ENCODE measurements at places on chromosomes 7 and 10.

DNA sequence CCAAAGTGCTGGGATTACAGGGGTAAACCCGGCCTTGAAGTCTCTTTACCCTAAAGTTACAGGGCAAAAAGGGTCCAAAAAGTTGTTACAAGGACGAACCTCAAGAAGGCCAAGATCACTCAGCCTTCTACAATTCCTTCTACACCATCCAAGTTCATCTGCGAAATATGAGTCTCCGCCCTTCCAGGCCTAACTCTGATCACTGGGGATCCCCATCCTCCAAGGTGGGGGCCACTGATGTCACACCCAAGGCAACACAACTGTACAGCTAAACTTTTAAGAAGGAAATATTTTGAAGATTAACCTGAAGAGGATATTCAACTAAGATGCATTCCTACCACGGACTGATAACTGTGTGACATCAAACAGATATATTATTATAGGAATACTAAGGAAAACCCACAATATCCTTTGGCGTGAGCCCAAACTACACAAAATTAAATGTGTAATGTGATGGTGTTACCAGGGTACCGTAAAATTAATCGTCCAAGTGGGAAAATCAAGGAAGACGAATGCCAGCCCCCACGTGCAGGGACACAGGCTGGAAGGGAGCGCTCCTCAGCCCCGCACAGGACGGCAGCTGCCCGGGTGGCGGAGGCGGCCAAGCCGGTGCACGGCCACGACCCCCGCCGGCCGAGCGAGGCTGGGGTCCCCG, 1.0 kb downstream of the PAXIP1 start:
- DNase-seq: no peak

DNA sequence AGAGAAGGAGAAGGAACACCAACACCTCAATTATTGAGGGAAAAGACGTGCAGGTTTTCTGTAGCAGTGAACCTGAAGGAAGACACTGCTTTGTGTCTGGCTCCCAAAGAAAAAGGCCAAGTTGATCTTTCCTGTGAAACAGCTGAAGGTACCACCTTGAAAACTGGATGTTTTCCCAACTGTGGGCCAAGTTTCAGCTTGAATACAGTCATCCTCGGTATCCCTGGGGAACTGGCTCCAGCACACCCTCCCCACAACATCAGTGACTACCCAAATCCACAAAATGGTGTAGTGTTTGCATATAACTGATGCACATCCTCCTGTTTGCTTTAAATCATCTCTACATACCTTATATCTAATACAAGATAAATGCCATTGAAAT, 297.0 kb upstream of the PITRM1 start:
- DNase-seq: no peak

GRCh38 chr10:14454629-14455028, 123.9 kb upstream of the FRMD4A start:
- DNase-seq: no peak

DNA sequence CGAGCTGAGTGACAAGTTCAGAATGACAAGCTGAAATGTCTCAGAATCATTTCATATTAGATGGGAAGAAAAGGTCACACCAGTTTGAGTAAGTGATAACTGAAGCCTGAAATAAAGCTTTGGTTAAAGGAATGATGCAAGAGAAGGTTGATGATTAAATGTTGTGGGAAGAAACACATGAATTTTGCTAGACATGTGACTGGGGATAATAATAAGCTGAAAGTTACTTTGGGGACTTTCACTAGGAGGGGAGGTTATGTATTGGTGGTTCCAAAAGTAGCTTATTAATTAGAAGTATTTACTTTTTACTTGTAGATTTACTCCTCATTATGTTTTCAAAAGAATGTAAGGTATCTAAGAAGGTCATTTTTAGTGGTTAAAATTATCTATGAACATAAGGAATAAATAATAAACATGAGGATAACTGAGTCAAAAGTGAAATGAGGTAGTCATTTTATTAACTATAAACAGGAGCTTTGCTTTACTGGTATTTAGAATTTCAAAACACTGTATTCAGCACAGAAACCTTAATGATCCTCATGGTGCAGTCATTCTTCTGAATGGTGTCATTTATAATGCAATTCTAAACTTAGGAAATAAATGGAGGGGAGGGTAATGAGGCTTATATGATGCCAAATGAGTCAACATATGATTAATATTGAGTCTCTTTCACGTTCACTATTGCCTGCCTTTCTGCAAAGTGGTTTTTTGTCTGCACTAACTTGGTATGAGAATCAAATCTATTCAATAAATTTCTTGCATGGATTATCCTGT, 63.7 kb downstream of the PRKG1 start:
- no peak for DNase-seq

DNA sequence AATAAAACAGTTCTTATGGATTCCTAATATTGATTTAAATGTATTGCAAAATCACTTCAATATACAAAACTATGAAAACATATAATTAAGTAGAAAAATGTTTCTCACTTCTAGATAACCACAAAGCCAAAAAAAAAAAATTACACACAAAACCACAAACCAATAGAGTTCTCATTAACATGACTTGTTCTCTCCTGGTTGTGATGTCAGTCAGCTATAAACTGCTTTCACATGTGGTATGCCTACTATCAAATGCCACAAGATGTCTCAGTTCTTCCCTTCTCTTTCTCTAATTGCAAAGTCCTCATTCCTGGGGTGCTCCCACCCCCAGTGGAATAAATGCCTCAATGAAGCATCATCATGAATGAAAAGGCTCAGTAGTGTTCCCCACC, 16.6 kb downstream of the GNAI1 start:
- no peak for DNase-seq

DNA sequence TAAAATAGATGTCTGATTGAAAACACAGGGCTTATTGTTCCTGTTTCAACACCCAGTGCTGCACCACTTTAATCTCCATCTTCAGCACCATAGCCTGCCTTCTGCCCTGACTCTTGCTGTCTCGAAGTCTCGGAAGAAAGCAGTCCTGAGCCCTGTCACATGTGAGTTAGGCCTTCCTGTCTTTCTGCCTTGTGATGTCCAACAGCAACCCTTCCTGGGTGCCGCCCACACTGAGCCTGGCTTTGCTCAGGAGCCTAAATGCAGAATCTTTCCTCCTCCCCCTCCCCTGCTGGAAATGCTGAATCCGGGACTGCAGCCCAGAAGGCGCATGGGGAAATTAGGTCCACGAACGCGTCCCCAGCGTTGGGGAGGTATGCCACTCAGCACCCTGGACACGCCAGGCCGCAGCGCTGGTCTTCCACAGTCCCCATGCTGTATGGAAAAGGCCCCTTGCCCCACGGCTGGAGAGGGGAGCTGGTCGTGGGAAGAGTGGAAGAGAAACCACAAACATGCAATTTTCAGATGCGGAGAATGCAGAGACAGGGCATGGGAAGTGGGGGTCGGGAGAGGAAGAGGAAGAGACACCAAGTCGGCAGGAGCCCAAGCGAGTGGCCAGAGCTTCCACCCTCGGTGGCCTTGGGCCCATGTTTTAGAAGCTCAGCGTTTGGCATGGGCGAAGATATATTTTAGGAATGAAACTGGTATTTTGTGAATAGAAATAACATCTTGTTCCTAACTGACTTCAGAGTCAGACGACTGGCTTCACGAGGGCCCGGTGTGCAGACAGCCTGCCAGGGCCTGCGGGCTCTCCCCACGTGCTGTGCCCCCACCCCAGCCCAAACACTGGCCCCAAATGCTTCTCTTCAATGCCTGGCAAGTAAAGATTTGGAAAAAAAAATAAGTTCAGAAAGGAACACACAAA, 656.1 kb upstream of the FOXK1 start:
- no peak for DNase-seq

DNA sequence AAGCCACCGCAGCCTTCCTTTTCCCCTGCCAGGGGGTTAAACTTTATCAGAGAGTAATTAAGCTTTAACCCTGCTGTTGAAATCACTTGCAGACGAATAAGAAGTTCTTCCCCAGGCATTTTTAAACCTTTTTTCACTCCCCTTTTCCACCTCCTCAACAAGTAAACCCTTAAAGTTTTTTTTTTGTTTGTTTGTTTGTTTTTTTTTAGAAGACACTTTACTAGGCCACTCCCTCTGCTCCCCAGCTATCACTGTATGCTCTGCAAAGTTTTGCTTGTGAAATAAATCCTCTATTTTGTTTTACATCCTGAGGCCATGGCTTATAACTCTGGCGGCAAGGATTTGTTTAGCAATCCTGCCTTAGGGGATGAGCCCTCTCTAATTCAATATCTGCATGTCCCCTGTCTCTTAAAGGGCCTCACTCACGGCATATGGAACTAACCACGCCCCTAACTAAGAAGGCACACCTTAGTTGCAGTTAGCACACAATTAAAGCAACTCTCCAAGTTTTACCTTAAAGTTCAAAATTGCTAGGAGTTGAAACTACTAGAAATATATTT, 1354.7 kb upstream of the LRRTM3 start:
- DNase-seq: no peak

DNA sequence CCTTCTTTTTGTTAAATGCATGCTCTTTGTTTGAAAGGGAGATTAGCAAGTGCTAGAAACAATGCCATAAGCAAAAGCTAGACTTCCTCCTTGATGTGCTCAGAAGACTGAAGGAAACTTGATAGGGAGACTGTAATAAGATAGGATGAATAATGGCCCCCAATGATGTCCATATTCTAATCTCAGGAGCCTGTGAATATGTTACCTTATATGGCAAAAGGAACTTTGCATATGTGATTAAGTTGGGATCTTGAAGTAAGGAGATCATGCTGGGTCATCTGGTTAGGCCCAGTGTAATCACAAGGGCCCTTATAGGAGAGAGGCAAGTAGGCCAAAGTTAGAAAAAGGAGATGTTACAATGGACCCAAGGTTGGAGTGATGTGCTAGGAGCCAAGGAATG, 13.6 kb upstream of the LIPM start:
- DNase-seq: no peak

GRCh38 chr7:155461631-155462030, 3.7 kb downstream of the EN2 start:
- no peak for DNase-seq

DNA sequence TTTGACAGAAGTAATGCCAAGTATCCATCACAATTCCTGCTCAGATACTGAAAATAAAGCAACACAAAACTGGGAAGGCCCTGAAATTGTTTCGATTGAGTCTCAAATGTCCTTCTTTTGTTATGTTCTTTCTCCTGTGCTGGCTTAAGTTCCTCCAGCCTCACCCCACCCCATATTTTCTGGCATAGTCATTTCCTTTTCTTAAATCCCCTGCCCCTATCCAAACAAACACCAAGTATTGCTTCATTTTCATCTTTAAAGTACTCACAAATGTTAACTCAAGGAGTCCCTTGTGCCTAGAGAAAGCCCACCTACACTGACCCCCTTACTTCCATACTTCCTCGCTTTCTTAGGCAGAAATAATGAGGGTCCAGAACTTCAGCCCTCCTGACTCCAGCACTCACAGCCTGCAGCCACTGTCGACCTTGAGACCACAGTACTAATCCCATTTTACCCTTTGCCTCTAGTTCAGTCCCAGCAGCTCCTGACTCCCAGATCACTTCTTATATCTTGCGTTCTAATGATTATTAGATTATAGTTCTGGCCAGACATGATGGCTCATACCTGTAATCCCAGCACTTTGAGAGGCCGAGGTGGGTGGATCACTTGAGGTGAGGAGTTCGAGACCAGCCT, 73.2 kb upstream of the ST8SIA6 start:
- DNase-seq: no peak

GRCh38 chr10:69730251-69731156, 71.2 kb upstream of the COL13A1 start:
- DNase-seq: no peak

- DNase-seq: no peak
These were observed 38.8 kb upstream of the SEPTIN7 start for GRCh38 chr7:35761871-35762677.

GRCh38 chr7:36978461-36978860, 254.2 kb upstream of the AOAH start:
- no peak for DNase-seq

DNA sequence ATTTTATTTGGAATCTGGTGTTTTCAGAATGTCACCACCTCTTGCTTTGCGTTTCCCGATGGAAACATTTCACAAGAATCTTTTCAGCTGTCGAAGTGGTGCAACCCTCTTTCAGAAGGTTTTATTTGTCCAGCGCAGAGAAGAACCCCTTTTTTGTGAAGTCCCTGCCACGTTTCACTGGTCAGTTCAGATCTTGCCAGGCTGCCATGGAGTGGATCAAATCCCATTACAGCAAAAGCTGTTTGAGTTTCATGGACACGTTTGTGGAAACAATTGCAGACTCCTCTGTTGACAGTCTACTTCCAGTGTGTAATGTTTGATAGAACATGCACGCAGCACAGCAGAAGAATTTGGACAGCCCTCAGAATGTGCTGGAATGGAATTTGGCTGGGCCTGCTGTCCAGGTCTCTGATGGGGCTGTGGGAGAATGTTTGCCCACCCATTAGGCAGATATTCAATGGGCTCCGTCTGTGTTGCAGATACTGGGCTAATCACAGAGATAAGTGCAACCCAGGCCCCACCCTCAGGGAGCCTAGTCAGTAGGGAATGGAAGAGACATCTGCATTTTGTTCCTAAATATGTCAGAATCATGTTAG, 143.2 kb downstream of the GRK5 start:
- DNase-seq: no peak

- no peak for DNase-seq
These were observed 11.8 kb downstream of the SLC25A13 start for GRCh38 chr7:96310110-96310509.

GRCh38 chr7:8232999-8233847, 28.7 kb downstream of the ICA1 start:
- DNase-seq: no peak

GRCh38 chr7:138304071-138304320, 156.1 kb upstream of the TRIM24 start:
- no peak for DNase-seq

- DNase-seq: no peak
These were observed 88.4 kb upstream of the EEPD1 start for GRCh38 chr7:36064676-36065075.

- no peak for DNase-seq
These were observed 29.9 kb upstream of the IFRD1 start for GRCh38 chr7:112420236-112420861.

DNA sequence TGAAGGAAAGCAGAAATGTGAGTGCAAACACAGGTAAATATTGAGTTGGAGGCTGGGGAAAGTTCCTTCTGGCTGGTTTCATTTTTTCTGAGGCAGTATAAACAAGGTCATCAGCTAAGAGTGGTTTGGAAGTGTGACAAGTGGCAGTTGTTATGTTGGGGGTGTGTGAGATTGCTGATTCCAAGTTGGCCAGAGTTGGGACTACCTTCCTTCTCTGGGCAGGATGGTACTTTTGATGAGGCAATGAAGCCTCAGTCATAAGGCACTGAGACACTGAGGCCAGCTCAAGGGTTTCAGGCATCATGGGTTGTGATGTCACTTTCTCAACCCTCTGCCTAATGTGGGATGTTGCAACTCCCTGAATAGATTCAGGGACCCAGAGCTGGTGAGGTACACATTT, 8.2 kb upstream of the PTTG1IP2 start:
- DNase-seq: no peak

Data from esophagus squamous epithelium (tissue), 5 donors.